ENCODE measurements at places on chromosomes 1 and 21.

DNA sequence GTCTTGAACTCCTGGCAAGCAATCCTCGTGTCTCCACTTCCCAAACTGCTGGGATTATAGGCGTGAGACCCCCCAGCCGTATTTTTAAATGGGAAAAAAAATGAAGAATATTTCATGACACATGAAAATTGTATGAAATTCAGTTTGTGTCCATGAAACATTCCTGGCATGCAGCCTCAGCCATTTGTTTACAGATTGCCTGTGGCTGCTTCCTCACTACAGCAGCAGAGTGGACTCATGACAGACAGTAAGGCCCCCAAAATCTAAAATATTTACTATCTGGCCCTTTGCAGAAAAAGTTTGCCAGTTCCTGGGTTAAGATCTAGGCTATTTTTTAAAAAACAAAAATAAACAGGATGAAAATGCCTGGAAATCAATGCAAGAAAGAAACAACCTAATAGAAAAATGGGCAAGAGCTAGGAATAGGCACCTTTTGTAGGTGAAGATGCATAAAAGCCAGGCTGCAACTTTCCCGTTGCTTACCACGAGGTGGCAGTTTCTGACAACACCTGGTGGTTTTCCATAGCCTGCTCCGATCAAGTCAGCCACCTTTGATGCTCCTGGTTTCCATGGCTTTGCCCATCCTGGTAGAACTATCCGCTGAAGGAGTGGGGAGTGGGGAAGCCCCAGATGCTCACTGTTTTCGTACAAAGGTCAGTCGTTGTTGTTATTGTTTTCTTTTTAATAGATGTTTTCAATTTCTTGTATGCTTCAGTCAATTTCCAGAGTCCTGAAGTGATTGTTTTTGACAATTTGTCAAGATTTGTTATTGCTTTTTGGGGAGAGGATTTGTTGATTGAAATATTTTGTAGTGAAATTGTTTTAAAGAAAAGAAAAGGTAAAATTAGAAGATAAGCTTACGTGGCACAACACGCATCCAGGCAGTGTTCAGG lies 24.3 kb downstream of the UBE2Q1 start:
- DNase-seq, result no peak

DNA sequence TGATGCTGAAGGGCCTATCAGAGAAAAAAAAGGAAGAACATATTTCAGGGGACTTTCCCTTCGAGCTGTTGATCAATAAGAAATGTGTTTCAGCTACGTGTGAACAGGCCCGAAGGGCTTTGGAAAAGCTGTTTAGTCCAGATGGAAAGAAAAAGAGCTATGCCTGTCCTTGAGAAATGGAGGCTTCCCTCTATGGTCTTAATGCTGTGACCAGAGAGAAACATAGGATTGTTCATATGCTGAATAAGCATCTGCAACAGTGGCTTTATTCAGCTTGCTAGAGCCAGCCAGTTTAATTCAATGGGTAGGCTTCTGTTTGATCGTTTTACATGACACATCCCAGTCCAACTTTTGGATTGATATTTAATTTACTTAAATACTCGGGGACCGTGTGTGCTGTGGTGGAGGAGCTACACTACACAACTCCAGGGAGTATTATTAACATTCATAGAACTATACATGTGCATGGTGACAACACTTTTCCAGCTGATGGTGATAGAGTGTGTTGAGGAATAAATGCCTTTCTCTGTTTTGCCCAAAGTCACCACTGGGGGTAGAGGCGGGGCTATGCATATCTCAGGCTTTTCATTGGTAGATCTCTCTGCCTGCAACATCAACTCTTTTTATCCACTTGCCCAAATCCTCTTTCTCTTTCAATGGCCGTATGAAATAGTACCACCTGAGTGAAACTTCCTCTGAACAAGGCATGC lies 106.7 kb upstream of the C8B start:
- no peak for DNase-seq

- no peak for DNase-seq
Observed at GRCh38 chr1:234656944-234657654, 47.1 kb upstream of the IRF2BP2 start.

- DNase-seq, result peak; percentile 83
Observed at GRCh38 chr1:206590025-206590758, 22.1 kb downstream of the EIF2D start.

DNA sequence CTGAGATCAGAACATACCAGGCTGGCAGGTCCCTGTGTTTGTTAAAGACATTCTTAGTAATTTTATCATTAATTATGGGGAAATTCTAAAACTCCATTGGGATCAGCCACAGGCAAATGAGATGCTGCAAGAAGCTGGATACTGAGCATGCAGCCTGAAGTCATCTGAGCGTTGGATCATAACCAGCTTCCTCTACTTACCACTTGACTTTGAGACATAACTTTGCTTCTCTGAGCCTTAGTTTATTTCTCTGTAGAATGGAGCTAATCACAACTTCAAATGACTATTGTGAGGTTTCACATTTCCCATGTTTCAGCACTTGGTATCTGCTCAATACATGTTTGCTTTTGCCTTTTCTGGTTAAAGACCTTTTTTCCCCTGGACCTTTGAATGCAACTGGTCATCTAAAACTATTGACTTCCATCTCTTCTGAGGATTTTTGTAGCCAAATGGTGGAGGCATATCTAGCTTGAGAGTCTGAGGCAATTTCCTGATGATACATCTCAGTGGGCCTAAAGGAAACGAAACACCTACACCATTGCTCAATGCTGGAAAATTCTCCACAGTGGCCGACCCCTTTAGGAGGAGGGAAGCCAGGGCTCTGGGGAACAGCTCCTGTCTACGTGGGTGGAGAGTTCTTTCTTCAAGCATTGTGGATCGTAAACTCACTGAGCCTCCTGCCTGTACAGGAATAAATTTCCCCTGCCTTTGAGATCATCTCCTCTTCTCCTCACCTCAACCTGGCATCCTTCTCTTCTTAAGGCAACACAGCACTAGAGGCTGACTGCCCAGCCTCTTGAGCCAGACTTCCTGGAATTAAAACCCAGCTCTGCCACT lies 109.1 kb upstream of the HOOK1 start:
- no peak for DNase-seq

- no peak for DNase-seq
Observed at GRCh38 chr1:23555270-23555985, 3.9 kb downstream of the ID3 start.

GRCh38 chr1:155650231-155650757 lies 38.3 kb downstream of the YY1AP1 start:
- no peak for DNase-seq

DNA sequence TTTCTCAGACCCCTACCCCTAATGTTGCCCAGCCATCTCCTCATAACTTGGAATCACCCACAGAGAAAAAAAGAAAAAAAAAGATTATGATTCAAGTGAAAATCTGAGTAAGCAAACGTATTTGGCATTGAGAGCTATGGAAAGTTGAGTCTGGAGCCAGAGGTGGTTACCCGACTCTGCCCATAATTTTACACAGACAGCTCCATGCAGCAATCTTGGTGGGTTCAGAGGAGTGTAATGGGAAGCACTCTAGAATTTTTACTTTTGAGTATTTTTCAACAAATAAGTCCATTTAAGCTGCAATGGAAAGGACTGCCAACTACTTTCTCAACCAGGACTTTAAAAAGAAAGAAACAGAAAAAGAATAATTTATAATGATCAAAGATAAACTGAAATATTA lies 62.7 kb downstream of the ZC3H11B start:
- DNase-seq, result no peak

DNA sequence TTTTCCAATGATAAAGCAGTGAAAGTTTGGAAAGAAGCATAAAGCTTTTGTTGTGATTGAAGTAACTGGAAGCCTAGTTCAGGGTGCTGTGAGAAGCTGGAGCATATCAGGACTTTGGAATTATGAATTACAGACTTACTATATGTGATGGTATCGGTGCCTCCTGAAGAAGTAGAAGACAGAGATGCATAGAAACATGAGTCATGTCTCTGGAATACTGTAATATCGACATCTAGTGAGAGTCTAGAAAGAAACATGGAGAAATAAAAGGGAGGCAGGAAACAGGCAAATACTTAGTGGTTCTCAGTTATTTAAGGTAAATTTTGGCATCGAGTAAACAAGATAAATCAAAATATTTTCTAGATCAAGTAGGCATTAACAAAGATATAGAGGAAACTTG lies 103.0 kb downstream of the CAMTA1 start:
- DNase-seq, result no peak

GRCh38 chr1:41500378-41500777 lies 15.9 kb upstream of the EDN2 start:
- DNase-seq, result no peak

- DNase-seq, result peak; percentile 84
Observed at GRCh38 chr1:108199781-108200686, at the start of gene SLC25A24. SLC25A24 (minus strand) TSS chr1:108200343; CDS start chr1:108200138, 205 bp downstream.

- DNase-seq, result no peak
Observed at GRCh38 chr1:155529109-155529508, 33.5 kb downstream of the ASH1L start.

GRCh38 chr1:34976384-34977209 lies 8.6 kb downstream of the TMEM35B start:
- no peak for DNase-seq

- DNase-seq, result no peak
Observed at GRCh38 chr1:38064197-38064903, 17.8 kb upstream of the POU3F1 start.

DNA sequence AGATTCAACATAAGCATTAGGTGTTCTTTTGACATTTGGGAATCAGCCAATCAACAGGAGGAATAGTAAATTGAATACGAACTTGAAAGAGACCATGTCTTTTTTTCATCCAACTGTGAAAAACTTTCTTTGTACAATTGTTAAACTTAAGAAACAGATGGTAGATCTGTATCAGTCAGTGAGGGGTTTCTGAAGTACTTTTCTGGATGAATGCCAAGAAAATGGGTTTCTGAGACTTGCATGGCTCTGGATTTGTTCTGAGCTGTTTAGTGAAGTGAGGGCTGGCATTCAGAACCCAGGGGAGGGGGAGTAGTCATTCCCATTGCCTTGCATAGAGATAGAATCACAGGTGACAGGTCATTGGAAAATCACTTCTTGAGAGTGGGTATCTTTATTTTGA lies 37.4 kb downstream of the PTPRC start:
- no peak for DNase-seq

DNA sequence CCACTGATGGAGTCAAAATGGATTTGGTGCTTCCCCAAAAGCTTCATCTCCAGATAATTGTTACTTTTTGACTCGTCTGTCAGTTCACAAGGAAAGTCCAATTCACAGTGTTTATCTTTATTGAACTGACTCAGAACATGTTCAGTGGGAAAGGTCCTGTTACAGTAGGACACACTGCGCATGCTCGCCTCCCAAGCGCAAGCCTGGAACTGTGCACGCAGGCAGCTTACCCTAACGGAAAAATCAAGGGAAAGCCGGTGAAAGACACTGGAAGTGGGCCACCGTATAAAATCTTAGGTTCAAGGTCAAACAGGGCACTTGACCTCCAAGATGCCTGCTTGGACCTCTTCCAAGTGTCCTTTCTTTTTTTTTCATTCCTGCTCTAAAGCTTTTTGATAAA lies 174.6 kb downstream of the USP25 start:
- DNase-seq, result no peak

DNA sequence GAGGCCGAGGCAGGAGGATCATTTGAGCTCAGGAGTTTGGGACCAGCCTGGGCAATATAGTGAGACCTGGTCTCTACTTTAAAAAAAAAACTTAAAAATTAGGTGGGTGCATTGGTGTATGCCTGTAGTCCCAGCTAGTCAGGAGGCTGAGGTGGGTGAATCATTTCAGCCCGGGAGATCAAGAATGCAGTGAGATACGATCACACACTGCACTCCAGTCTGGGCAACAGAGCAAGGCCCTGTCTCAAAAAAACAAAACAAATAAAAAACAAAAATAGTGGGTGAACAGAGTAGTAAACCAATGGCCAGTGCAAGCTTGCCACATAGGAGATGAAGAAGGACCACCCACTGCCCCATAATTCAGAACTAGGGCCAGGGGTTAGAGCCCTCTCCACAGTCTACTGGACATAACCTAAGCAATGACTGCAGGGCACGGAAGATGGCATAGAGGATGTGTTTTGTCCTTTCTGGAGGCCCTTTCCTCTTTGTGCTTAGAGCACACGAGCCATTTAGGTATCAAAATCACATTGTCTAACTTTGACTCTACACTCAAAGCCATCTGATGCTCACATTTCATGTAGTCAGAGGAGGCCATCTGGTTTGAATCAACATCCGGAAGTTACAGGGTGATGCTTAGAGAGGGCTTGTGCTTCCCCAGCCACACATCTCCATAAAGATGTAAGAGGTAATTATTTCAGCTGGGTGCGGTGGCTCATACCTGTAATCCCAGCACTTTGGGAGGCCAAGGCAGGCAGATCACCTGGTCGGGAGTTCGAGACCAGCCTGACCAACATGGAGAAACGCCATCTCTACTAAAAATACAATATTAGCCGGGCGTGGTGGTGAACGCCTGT lies 12.6 kb downstream of the CD2 start:
- DNase-seq, result peak; percentile 60

GRCh38 chr1:234512451-234512861 lies 33.5 kb upstream of the TARBP1 start:
- DNase-seq, result no peak

- DNase-seq, result no peak
Observed at GRCh38 chr1:171429137-171429536, 56.2 kb upstream of the PRRC2C start.

DNA sequence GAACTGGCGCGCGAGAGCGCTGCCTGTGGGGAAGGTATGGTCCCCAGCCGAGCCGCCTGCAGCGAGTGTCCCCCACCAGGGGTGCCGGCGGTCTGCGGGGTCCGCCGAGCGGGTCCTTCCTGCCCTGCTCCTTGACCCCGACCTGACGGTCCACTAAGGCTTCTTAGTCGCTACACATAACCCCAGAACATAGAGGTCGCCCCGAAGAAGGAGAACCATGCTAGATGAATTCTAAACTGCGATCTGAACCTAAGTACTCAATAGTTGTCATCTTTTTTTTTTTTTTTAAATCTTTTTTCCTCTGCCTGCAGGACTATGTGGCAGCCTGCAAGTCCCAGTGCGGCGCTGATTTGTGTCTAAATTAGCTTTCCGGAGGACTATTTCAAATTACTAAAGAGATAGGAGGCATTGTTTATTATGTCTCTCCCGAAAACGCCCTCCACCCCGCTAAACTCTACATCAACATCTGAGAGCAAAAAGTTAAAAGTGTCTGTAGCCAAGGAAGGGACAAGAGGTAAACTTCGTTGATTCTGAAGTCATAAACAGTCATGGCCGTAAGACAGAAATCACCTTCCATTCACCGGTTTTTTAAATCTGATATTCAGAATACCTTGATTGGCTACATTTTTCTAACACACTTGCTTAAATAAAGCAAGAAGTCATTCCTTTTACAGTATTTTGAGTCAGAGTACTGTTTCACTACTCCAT lies 476 bp downstream of the AXDND1 start:
- DNase-seq, result no peak

DNA sequence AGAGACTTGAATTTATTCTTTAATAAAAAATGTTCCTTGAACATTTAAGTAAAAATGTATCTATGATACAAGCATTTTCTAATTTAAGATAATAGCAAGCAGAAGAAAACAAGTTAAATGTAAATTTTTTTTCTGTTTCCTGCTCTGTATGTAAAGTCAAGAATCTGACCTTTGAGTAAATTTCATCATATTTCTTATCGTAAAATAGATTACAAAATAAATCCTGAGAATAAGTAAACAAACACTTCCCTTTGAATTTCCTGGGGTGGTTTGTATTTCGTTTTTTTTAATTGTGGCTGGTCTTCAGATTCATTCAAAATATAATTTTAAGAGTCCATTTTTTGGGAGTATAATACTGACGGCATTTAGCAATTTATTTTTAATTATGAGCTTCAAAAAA lies 77.6 kb downstream of the POU2F1 start:
- no peak for DNase-seq
